Stimulated activated CD4-positive, alpha-beta T cell treated with anti-CD3 and anti-CD28 coated beads, Interleukin-12 subunit alpha, Interleukin-12 subunit beta, amount 100 ng/mL, for 4 hours (primary cell): ENCODE measurements at places on chromosomes 1 and 21.

DNA sequence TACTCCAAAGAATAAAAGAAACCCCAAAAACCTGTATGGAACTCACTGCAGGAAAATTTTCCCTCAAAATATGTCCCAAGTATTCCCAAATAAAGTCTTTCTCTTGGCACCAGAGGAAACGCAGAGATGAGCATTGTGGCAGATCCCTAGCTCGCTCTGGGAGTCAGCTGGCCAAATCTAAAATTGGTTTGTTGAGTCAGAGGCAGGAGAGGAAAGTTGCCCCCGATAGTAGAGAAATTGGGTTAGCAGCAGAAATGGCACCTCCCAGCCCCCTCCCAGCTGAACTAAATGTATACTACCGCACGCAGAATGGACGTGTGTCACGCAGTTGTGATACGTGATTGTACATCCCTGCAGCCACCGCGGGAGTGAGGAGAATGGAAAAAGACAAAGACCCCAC is 39.9 kb upstream of the TARBP1 start:
- DNase-seq = no peak

GRCh38 chr21:42097274-42097673 is 26.2 kb downstream of the UMODL1 start:
- no peak for DNase-seq

DNA sequence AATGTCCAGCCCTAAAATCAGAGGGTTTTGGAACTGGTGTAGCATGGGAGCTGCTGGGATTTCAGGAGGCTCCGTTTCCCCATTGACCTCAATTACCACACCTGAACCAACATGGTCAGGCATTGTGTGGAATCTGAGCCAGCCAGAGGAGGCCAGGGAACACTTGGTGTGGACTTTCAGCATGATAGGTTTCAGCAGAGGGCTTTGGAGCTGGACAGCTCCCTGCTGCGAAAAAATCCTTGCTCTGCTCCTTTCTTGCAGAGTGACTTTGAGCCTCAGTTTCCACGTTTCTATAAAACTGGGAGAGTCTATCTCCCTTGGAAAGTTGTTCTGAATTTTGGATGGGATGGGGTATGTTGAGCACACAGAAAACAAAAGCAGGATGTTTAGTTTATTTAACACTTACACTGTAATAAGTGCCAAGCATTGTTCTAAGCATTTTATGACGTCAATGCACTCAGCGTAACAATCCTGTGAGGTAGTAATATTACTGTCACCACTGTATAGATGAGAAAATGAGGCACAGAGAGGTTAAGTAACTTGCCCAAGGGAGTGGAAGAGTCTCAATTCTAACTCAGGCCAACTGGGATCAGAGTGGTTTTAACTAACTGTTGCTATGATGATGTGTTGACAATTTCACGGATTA is 168.0 kb downstream of the GRIK3 start:
- DNase-seq = no peak

- no peak for DNase-seq
These were observed 559 bp downstream of the VCAM1 start for GRCh38 chr1:100720101-100720500.

DNA sequence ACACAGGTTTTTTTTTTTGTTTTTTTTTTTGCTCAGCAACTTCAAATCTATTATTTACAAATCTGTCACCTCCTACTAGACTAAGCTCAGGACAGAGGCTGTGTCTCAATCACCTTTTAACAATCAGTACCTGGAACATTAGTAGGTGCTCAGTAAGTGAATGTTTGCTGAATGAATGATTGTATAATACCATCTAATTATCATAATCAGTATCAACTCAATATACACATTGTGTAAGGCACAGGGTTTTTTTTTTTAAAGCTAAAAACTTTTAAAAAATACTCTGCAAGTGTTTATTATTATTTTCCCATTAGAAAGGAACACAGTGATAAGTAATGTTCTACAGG is 9.2 kb downstream of the ERRFI1 start:
- DNase-seq = no peak

GRCh38 chr1:2350501-2350900 is 40.9 kb downstream of the MORN1 start:
- DNase-seq = no peak

- no peak for DNase-seq
These were observed 50.6 kb downstream of the COLGALT2 start for GRCh38 chr1:183986941-183987340.

DNA sequence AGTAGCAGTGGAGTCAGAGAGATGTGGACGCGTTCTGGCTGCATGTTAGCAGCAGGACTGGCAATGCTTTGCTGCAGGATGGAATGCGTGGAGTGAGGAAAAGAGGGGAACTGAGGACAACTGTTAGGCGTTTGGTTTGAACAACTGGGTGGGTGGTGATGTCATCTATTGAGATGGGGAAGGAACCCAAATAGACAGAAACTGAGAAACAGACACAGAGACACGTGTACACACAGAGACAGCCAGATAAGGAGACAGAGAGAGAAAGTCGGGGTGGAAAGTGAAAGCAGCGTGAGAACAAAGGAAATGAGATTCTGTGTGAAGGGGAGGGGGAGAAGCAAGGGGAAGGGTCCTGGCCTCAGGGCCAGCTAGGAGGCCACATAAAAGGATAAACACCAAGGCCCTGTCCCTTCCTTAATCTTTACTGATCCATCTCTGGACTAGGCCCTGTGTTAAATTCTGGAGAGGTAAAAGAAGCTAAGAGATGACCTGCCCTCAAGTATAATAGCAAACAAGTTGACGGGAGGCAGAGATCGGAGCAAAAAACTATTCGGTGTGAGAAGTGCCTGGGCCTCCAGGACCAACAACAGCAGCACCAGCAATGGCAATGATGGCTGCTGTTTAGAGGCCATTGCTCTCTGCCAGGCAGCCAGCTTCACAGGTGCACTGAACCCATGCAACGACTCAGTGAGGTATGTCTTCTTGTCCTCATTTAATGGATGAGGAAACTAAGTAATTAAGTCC is 31.6 kb downstream of the VWA5B1 start:
- DNase-seq = peak; percentile 10

GRCh38 chr1:153550398-153550758 is 1.3 kb upstream of the S100A3 start:
- no peak for DNase-seq

DNA sequence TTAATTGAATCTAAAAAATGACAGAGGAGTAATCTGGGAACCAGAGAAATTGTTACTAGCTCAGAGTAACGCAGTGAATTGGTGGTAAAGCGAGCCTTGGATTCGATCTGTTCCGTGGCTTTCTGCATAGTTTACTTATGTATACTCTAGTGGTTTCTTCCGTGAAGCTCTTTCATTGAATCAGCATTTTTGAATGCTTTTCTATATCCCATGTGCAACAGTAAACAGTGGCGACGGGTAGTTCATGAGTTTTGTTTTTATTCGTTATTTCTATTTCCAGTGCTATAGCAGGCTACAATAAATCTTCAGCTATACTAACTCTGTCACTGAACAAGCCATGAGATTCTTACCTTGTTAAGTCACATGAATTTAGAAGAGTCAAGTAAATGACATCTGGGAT is 14.5 kb upstream of the MAP3K7CL start:
- DNase-seq = no peak

DNA sequence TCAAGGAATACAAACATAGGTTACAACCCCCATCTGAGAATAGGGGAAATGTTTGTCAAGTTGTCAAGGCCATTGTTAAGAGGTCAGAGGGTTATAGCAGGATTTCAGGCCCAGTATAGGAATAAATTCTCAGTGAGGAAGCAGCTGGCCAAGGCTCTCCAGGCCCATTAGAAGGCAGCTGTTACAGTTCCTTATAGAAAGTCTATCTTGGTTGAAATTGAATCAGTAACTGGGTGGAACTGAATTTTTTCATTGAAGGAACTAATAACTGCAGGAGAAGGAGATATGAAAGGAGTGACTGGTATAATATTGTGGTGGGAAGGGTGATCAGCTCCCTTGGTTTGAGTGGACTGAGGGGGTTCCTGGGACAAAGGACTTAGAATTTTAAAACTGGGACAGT is 134.1 kb downstream of the CYYR1 start:
- DNase-seq = no peak

GRCh38 chr1:84403347-84403746 is 5.1 kb downstream of the DNASE2B start:
- no peak for DNase-seq

DNA sequence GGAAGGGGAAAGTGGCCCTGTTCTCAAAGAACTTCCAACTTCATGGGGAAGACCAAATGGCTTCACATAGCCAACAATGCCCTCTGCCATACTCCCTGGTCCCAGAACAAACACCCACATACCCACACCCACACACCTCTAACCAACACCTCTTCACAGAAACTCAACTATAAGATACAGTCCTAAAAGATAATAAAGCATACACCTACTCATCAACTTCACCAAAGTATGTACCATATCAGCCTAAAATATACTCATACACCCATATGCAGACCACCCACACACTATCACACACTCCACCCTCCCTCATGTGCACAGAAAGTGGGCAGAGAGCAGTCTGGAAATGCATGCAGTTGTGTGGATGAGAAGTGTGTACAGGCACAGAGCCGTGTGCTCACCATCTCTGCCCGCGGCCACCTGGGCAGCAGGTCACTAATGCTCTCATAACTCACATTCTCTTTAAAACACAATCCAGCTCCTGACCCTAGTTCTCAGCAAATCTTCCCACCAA is 27.7 kb downstream of the IQGAP3 start:
- no peak for DNase-seq
